ENCODE measurements at places on chromosomes 16 and 17.

GRCh38 chr17:4083187-4083586 lies 59.6 kb downstream of the ZZEF1 start:
- DNase-seq = no peak

DNA sequence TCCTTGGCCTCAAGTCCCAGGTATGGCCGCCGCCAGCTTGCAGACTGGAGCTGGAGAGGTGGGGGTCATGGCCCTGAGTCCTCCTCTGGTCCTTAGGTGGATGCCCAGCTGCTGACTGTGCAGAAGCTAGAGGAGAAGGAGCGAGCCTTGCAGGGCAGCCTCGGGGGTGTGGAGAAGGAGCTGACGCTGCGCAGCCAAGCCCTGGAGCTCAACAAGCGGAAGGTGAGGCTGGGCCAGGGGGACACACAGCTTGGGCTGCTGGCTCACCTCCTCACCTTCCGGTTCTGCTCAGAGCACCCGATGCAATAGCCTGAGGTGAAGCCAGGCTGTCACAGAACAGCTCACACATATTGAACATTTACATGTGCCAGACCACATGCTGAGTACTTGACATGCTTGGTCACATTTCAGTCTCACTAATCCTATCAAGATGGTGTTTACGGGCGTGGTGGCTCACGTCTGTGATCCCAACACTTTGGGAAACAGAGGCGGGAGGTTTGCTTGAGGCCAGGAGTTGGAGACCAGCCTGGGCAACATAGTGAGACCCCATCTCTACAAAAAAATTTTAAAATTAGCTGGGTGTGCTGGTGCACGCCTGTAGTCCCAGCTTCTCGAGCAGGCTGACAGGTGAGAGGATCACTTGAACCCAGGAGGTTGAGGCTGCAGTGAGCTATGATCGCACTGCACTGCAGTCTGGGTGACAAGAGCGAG lies 7.4 kb downstream of the RNF40 start:
- DNase-seq = no peak

GRCh38 chr16:60337671-60338070 lies 1603.6 kb upstream of the GOT2 start:
- DNase-seq = no peak

GRCh38 chr16:68402748-68403040 lies 45.6 kb downstream of the SMPD3 start:
- DNase-seq = no peak

DNA sequence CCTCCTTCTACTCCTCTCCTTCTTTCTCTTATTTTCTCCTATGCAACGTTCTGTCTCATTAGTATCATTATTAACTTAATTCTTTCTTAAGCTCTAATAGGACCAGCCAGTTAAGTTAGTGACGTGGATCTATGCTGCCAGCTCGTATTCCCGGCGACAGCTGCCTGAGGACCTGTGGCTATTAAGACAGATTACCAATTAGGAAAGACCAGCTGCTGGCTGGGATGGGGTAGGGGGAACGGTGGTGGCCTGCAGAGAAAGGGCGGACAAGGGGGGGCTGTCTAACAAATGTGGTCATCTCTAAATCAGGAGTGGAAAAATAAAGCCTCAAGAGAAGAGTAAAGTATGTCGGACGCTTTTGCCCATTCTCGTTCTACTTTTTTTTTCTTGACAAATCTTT lies 770 bp upstream of the MYH3 start:
- no peak for DNase-seq

DNA sequence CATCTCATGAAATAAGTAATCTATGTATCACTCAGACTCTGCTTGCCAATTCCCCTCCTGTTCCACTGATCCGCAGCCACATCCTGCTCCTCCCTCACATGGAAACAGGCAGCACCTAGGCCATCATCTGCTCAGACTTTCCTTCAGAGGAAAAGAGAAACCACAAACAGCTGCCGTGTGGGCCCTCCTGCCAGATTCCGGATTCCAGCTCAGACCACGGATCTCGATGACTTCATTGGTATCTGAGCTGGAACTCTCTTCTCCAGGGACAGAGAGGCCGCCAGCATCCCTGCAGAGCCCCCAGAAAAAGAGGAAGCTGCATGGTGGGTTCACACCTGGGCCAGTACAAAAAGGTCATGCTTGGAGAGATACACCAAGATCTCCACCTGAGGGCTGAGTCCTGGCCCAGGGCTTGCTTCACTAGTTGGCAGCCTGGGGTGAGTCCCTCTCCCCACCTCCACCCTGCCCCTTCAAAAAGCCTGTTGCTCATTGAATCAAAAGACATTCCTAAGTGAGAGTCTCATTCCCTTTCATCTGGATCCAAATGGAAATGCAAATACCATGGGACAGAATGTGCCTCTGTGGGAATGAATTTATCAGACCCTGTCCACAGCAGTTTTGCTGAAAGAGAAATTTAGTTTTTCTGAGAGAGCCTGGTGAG lies 47.2 kb downstream of the HOXB1 start:
- DNase-seq = peak; percentile 100

- peak; percentile 39 for DNase-seq
These were observed 35.2 kb downstream of the ZNF750 start for GRCh38 chr17:82804442-82805191.

- DNase-seq = no peak
These were observed 190.6 kb upstream of the FOXF1 start for GRCh38 chr16:86319585-86320236.

DNA sequence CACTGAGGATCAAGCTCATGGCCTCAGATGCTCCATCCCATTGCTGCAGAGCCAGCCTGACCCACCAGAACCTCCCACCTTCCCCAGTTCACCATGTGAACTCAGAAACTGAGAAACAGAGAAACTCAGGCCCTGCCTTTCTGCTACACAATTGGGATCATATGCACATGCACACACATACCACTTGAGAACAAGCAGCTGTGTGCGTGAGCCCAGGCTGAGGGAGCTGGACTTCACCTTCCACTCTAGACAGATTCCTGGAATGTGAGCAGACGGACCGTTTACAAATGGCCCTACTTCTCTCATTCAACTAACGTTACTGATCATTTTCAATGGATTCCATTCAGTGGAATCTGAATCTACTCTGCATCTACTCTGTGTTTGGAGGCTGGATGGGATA lies 1.7 kb upstream of the SPEM2 start:
- no peak for DNase-seq

- peak; percentile 94 for DNase-seq
These were observed 123.8 kb downstream of the SMG6 start for GRCh38 chr17:2179615-2180295.

- no peak for DNase-seq
These were observed 785 bp downstream of the NME3 start for GRCh38 chr16:1770328-1771187.

GRCh38 chr16:58574895-58575294 lies 54.7 kb downstream of the CNOT1 start:
- DNase-seq = no peak

GRCh38 chr17:61368049-61368831 lies 31.4 kb upstream of the TBX2 start:
- DNase-seq = no peak

DNA sequence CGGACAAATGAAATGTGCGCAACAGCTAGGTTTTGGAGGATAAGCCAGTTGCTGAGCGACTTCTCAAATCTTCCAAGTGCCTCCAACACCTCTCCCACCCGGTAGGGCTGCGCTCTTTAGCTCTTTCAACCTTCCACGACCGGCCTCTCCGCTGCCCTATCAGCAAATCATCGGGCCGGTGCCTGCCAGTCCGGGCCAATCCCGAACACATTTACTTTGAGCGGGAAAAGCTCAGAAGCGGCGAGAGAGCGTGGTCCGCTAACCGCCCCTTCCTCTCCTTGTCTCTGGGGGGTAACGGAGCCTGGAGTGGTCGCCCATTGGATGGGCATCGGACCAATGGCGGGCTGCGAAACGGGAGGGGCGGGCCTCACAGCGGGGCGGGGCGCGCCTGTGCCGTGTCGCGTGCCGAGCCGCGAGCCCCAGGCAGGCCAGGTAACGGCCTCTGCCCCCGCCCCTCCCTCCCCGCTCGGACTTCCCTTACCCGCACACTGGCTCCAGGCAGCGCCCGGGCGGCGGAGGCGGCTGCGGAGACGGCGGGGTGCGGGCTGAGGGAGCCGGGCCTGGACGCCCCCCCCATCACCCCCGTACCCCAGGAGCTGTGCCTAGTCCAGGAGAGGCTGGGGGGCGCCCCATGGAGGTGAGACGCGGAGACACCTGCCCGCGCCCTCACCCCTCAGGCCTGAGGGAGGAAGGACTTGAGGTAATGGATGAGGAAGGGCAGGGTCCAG lies at the start of gene MEIOC:
Gene MEIOC (plus strand): TSS at position 486 of the 728 bp plus-strand sequence. CDS start 146 bp downstream, at position 632.
- DNase-seq = no peak

DNA sequence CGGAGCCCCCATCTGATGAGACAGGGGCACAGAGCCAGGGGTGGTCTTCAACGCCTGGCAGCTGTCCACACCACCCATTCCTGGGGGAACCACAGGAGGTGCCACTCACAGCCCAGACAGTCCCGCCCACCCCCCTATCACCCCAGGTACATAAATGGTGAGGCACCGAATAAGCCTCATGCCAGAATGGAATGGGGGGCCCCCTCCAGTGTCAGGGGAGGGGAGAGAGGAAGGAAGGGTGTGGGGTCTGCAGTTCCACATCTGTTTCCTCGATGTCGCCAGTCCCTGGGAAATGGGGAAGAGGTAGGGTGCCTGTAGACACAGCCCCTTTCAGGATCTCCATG lies 1.7 kb downstream of the TMC6 start:
- DNase-seq = no peak

DNA sequence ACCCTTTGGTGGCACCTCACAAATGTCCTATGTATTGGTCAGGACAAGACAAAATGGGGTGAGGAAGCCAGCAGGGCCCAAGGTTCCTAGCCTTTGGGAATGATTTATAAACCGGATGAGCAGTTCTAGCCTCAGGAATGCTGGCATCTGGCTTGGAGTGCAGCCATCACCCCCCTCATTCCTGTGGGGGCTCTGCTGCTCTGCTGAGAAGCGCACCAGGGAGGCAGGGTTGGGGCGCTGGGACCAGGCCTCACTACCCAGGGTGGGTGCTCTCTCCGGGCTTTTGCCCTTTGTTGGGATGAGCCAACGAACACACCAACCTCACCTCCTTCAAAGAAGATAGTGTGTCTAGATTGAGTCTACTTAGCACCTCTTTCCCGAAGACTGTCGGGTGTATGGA lies 39.2 kb downstream of the TMEM11 start:
- no peak for DNase-seq
